GM04504 (cell line): ENCODE measurements at places on chromosomes 5 and 9.

DNA sequence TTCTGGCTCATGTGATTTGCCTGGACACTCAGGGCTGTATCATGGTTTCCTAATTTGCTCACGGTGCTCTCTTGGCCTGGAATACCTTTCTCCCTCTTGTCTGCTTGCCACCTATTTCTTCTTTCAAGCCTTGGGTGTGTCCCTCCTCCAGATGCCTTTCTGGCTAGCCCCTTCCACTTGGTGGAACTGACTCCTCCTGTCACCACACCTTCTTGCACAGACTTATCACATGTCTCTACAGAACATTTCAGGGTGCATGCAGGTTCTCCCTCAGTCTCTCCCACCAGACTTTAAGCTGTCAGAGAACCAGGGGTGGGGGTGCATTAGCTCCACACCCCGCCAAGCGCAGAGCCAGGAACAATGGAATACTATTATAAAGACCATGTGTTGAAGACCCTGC lies 1.9 kb downstream of the TBC1D2 start:
- DNase-seq = no peak

DNA sequence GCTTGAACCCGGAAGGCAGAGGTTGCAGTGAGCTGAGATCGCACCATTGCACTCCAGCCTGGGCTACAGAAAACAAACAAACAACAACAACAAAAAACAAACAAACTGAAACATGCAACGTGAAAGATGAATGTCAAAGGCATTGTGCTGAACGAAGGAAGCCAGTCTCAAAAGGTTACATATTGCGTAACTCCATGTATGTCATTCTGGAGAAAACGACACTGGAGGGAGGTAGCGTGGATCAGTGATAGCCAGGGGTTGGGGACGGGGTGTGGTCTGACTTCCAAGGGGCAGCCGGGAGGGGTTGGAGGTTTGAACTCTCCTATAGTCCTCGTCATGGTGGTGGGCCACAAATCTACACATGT lies 12.1 kb upstream of the WDR5 start:
- no peak for DNase-seq

- DNase-seq = no peak
Measured at GRCh38 chr9:78680196-78680595, 383.3 kb downstream of the PSAT1 start.

DNA sequence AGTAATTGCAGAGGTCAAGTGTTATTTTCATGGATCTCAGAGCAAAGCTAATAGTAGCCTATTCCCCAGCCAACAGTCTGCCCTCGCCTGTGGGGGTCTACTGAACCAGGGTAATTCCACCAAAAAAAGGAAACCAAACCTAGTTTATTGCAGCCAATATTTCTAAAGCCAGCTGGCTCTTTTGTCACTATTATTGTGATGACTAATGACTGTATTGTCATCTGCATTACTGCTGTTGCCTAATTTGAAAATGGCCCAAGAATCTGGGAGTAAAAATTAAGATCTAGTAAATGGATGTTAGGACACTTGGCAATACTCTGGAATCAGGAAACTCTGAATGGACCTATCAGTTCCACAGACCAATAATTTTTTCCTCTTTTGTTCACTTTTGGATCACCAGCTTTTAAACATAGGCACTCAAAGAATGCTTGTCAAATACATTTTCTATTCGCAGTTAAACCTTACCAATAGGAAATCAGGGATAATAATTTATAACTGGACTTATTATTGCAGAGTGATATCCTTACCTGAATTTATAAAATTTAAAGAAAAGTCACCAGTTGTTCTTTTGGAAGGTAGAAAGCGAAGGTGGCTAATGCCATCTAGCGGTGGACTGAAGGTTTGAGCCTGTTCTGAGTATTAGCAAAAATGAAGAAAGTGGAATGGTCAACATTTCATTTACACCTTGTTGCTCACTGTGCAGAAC lies 69.2 kb downstream of the SYK start:
- DNase-seq = no peak

DNA sequence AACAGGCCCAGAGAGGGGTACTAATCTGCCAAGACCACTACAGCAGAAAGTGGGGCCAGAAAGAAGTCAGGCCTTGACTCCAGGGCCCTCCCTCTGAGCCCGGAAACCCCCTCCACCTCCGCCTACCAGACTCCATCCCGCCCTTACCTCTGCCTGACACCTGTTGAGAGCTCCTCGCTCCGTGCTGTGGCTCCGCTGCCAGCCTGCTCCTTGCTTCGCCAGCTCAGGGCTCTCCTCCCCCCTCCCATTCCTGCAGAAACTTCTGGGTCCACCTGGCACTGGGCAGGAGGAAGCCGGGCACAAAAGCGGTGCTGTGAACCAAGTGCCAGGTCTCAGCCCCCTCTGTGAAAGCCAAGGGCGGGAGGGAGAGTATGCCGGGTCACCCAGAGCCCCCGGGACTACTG lies 6.4 kb upstream of the ST6GALNAC6 start:
- no peak for DNase-seq

- no peak for DNase-seq
Measured at GRCh38 chr5:130425424-130425823, 521.2 kb downstream of the CHSY3 start.

GRCh38 chr5:77066823-77067442 lies 20.2 kb downstream of the ZBED3 start:
- DNase-seq = peak; percentile 56

DNA sequence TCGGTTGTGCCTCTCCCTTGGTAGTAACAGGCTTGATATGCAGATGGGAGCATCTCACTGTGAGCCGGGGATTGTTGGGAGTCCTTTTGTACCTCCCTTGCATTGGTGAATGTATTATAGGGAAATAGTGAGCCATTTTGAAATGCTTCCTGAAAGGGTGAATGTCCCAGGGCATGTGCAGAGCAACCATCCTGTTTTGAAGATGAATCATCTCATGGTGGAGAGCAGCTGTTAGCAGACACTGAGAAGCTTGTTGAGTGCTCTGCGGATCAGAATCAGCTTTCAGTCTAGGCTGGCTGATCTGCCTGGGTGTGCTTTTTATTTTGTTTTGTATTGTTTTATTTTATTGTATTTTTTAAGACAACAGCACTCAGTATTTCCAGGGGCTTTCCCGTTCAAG lies 29.7 kb downstream of the SLC36A1 start:
- no peak for DNase-seq

- no peak for DNase-seq
Measured at GRCh38 chr5:25863811-25864210, 1174.6 kb downstream of the CDH9 start.

DNA sequence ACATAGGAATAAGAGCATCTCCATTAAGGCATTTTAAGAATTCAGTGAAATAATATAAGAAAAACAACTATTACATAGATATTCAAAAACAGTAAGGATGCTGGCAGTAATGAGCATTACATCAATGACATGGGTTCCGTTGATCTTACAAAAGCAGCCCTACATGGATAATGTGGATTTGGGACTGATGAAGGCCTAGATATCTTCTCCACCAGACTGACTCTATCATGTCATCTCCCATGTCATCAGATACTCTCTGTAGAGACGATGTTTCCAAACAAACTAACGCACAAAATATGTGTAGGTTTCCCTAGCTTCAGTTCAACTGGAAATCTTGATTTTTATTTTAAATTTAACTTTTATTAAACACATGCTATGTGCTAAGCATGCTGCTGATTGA lies 3.6 kb downstream of the LURAP1L start:
- no peak for DNase-seq

GRCh38 chr5:62046191-62046590 lies 259.8 kb upstream of the KIF2A start:
- no peak for DNase-seq

DNA sequence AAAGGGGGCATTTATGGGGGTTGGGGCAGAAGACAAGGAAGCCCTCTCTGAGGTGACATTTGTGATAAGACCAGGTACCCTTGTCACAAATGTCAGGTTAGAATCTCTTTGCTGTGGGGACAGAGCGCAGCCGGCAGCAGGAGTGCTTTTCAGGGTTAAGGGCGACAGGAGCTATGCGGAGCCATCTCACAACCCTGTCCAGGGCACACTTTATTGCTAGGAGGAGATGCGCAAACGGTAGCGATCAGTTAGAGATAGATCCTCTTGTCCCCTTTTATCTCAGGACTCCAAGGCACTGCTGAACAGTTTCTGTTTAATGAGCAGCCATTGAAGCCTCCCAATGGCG lies 438 bp upstream of the LAMC3 start:
- no peak for DNase-seq

GRCh38 chr9:117395151-117395650 lies 19.7 kb downstream of the ASTN2 start:
- DNase-seq = no peak

GRCh38 chr9:126915281-126915816 lies 767 bp downstream of the RALGPS1 start:
- DNase-seq = no peak

- DNase-seq = no peak
Measured at GRCh38 chr9:16925426-16925825, 55.0 kb upstream of the BNC2 start.

DNA sequence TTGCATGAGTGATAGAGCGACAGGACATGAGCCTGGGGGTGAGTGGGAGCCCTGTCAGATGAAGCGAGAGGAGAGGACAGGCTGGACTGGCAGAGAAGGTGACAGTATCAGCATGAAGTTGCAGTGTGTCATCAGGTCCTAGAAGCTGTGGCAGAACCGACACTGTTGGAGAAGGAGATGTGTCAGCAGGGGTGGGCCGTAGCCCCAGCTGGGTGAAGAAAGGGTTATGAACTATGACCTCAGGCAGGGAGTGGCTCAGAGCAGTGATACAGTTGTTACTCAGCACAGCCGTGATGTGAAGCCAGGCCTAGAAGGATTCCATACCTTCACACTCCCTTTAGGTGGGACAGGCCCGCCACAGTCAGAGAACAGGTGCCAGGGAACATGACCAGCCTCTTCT lies 7.6 kb downstream of the PCYOX1L start:
- DNase-seq = no peak

DNA sequence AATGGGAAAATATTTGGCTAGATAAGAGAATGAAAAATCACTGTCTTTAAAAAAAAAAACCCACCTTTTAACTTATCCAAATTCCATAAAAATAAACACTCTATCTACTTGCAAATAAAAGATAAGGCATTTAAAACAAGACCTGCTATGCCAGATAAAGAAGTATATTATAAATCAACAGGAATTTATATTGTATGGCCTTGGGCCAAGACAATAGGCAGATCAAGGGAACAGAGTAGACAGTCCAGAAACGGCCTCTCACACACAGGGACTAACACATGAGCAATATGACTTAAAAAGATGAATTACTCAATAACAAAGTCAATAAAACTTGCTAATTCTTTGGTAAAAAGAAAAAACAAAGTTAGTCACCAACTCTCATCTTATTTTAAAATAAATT lies 34.7 kb upstream of the ICE1 start:
- DNase-seq = no peak
